Regular cardiac myocyte (primary cell): ENCODE measurements at places on chromosomes 6 and 20. TPM values are rescaled to one million over a fixed set of nuclear protein-coding genes. Genes with fewer than 3 reads are reported as not detected.

Gene SNRNP48
- total RNA-seq = 12.4 and 13.0 TPM in 2 replicates

Gene CRIP3
- not detected in 2 replicates for total RNA-seq

Gene PRL
- not detected in 2 replicates for total RNA-seq

Gene GJA10
- not detected in 2 replicates for total RNA-seq

Gene OPN5
- total RNA-seq = not detected in 2 replicates

Gene BPIFB6
- not detected in 2 replicates for total RNA-seq

Gene C20orf202
- total RNA-seq = not detected in 2 replicates
